ENCODE measurements at places on chromosomes 5 and 9.

DNA sequence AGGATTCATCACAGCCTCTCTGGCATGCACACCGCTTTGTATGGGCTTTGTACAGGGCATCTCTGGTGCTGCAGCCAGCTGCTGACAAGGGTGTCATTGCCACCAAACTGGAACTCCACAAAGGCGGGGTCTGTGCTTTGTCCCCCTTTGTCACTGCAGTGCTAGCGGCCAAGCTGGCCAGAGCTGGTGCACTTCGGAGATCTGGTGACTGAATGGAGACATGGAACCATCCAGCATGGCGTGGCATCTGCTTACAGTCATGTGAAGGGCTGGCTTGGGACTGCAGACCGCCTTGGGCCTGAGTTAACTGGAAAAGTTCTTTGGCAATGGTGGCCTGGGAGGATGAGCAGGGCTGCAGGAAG lies 18.7 kb upstream of the COL5A1 start:
- DNase-seq, result no peak

DNA sequence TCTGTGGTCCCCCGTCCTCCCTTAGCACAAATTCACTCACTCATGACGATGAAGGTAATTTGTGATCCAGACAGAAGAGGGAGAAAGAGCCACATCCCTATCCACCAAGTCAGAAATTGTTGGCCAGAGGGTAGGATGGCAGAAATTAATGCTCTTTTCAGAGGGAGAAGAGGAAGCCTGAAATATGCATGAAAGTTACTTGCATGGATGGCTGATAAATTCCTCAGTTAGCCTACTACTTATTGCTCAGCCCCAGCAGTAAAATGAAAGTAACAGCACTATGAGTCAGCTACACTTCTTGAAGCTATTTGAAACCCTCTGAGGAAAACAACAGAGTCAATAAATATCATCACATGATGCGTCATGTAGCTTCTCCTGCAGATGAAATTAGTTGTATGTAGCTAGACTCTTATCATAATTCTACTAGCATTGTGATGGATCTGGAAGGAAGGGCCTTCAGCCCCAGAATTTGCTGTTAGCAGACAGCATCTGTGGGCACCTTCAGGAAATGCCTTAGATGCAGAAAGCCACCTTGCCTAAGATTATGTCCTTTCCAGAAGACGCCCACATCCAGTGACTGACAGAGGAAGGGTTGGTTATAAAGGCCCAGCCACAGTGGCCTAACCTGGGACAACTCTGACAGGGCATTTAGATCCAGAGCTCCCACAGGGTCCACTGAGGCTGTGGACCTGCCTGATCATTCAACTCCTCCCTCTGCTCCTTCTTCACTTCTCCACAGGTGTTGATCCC lies 81.2 kb upstream of the CCDC112 start:
- no peak for DNase-seq

DNA sequence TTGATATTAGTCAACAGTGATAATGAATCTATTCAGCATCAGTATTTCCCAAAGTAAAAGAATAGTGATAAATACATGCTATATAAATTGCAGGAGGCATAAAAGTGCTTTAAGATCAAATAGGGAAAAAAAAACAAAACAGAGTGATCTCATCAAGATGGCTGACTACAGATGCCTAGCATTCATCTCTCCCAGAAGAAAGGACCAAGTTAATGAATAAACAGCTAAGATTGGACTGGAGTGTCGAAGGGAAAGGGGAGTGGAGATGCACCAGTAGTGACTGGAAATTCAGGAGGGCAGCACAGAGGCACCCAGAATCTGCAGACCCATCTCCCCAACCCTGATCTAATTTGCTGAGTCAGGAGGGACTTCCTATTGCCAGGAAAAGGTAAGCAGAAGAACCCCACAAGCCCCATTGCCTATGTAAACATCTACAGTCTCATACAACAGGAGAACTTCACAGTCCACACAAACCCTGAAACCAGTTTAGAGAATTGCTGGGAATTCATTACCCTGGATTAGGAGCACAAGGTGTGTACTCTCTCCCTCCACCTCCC lies 699.4 kb downstream of the PTPRD start:
- no peak for DNase-seq

DNA sequence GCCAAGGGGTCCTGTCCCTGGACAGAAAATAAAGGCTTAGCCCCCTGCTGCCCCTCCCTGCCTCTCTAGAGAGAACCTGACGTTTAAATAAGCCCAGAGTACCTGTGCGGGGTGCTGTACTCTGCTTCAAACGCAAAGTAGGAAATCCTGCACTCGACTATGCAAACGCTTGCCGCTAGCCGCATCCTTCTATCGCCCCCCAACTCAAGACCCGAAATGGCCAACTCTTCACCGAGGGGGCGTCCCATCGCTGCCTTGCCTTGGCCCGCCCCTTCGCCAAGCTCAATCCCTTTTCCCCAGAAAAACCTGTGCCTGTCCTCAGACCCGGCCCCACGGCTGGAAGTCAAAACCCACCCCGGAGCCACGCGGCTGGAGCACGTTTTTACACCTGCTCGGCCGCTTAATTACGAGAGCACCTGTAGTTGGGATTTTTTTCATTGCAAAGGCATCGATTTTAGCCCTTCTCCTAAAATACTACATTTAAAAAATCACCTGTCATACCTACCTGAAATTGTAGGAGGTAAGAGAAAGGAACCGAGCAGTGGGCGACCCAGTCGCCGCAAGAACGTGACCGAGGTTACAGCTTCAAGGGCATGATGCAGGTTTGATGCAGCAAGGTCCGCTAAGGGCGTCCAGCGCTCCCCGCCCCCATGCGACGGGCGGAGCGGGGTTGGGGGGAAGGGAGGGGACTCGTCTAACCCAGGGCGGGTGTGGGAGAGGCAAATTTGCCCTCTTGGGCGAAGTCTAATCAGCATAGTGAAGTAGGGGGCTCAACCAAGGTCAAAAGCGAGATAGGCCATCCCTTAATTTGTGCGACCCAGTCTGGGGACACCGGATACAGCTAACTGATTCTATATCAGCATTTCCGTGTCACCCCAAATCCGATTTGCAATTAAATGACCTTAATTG lies 3.5 kb downstream of the ELAVL2 start:
- DNase-seq, result peak; percentile 40

- no peak for DNase-seq
Measured at GRCh38 chr5:173812811-173813550, 75.2 kb upstream of the CPEB4 start.

GRCh38 chr5:13536933-13537332 lies 407.6 kb downstream of the DNAH5 start:
- DNase-seq, result no peak

DNA sequence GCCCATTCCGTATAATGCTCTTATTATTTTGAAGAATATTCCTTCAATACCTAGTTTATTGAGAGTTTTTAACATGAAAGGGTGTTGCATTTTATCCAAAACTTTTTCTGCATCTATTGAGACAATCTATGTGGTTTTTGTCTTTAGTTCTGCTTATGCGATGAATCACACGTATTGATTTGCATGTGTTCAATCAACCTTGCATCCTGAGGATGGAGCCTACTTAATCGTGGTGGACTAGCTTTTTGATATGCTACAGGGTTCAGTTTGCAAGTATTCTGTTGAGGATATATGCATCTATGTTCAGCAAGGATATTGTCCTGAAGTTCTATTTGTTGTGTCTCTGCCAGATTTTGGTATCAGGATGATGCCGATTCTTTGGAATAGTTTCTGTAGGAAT lies 1070.3 kb upstream of the CDH18 start:
- no peak for DNase-seq

GRCh38 chr5:167217097-167217743 lies 1074.2 kb upstream of the WWC1 start:
- DNase-seq, result no peak

- DNase-seq, result no peak
Measured at GRCh38 chr5:109989994-109990722, 300.4 kb downstream of the MAN2A1 start.

DNA sequence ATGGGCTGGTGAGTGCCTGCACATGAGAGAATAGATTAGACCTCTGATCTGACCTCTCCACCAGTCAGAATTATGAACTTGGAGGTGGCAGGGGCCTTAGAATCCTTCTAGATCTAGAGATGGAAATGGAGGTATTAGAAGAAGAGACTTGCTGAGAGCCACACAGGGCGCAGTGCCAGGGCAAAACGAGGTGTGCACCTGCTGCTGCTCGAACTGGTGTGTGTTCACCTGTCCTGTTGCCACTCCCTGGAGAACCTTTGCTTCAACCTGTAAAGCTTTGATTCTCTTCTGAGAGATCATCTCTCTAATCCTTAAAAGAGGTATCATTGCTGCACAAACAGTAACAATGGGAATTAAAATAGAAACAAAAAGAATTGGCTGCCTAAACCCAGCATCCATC lies 24.9 kb downstream of the FRMPD1 start:
- DNase-seq, result peak; percentile 61

- DNase-seq, result no peak
Measured at GRCh38 chr9:34499076-34499475, 23.7 kb downstream of the ENHO start.

DNA sequence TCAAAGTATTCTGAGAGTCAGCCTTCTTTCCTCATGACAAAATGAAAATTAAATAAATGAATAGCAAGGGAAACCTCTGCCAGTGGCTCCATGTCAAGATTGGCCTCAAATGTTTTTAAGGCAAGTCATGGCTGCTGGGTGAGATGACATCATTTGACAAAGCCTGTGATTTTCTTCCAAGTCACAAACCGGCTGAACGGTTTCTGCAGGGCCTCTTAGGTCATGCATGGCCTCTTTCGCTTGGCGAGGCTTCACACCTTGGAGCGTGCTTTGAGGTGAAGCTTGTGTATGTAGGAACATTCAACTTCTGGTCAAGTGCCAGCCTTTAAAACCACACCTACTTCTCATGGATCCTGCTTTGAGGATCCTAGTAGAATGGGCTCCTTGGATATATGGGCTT lies 161.0 kb upstream of the ZNF618 start:
- DNase-seq, result no peak

DNA sequence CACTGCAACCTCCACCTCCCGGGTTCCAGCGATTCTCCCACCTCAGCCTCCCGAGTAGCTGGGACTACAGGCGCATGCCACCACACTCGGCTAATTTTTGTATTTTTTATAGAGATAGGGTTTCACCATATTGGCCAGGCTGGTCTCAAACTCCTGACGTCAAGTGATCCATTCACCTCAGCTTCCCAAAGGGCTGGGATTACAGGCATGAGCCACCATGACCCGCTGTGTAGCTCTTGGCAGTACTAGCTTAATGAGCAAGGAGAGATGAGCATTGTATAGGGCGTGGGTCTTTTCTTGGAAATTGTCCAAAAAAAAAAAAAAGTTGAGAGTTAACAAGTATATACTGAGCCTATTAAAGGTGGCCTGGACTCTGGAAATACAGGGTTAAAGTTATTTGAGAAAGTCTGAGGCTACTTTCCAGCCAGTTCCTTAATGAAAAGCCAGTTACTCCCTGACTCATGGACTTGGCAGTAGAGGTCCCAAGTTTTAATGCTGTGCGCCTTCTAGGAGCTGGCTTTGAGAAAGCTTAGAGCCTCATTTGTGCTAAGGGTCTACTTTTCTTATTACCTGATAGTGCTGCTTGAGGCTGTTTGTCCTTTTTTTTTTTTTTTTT lies 4.2 kb upstream of the FGF18 start:
- no peak for DNase-seq

GRCh38 chr9:120974181-120974580 lies 47.6 kb upstream of the TRAF1 start:
- no peak for DNase-seq
